ENCODE measurements at places on chromosomes 6 and 20.

DNA sequence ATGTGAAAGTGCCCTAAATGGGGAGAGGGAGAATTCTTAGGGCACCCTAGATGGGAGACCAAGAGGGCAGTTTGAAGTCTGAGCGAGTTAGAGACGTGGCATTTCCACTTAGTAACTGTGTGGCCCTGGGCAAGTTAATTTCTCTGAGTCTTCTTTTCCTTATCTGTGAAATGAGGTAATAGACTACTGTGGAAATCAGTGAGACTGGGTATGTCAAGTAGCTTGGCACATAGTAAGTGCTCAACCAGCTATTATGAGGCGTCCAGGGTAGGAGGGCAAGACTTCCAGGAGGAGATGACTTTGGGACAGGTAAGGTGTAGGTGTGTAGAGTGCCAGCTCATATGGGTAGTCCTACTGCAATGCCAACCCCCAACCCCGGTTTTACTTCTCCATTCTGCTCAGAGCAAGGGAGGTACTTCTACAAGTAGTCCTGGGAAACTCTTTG is 770 bp downstream of the KIF3B start:
- peak overlapping the region; percentile 86 for H3K27ac ChIP-seq
- no peaks in the 10 kb centered on the region for H3K27me3 ChIP-seq
- no peaks in the 10 kb centered on the region for H3K36me3 ChIP-seq
- H3K4me1 ChIP-seq: peaks cover 29% of the 10 kb centered on the region
- H3K4me3 ChIP-seq: peak overlapping the region; percentile 98
- DNase-seq: no peak

- no peaks in the 10 kb centered on the region for H3K4me1 ChIP-seq
- DNase-seq: no peak
- H3K4me3 ChIP-seq: no peak overlapping the region
- H3K27me3 ChIP-seq: no peaks in the 10 kb centered on the region
- no peak overlapping the region for H3K27ac ChIP-seq
- H3K36me3 ChIP-seq: no peaks in the 10 kb centered on the region
Measured at GRCh38 chr20:17655286-17655651, 26.8 kb downstream of the RRBP1 start.

GRCh38 chr6:125498606-125499005 is 196.8 kb upstream of the HDDC2 start:
- no peak overlapping the region for H3K4me3 ChIP-seq
- no peaks in the 10 kb centered on the region for H3K36me3 ChIP-seq
- H3K27me3 ChIP-seq: no peaks in the 10 kb centered on the region
- DNase-seq: no peak

DNA sequence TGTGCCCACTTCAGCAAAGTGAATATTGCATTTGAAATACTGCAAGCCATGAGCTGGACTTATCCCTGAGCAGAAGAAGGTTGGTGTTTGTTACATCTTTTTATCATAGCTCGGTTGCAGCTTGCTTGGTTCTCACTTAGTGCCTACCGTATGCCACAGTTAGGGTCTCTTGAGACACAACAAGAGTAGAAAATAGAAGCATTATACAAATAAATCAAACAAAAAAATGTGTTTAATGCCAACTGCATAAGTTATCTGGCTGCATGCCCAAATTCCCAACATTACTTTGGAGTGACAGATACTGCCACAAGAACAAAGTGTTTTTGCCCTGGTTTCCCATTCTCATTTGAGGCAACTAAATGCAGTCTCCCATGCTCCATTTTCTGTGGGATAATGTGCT is 53.9 kb upstream of the LAMP5 start:
- no peak for DNase-seq
- no peak overlapping the region for H3K4me3 ChIP-seq
- H3K27me3 ChIP-seq: no peaks in the 10 kb centered on the region
- no peaks in the 10 kb centered on the region for H3K4me1 ChIP-seq
- no peak overlapping the region for H3K27ac ChIP-seq
- H3K36me3 ChIP-seq: no peaks in the 10 kb centered on the region

GRCh38 chr20:24465730-24466129 is 3.7 kb upstream of the SYNDIG1 start:
- H3K36me3 ChIP-seq: no peaks in the 10 kb centered on the region
- no peak overlapping the region for H3K27ac ChIP-seq
- DNase-seq: no peak
- no peak overlapping the region for H3K4me3 ChIP-seq
- H3K4me1 ChIP-seq: peaks cover 13% of the 10 kb centered on the region
- peaks cover 27% of the 10 kb centered on the region for H3K27me3 ChIP-seq

DNA sequence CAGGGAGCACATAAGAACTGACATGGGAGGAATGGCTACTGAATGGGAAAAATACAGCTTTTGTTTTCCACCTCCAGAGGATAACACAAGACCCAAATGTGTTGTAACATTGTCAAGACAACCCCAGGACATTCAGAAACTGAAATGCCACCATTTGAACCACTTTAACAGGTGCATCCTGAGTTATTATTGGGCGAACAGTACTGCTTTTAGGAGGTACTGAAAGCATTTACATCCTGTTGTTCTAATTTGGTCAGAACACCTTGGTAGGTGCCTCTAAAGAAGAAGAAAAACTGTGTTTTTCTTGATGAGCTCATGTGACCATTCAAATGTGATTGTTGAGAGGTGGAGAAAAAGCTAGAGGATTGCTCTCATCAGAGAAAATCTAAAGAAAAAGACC is 6.4 kb upstream of the TXNDC5 start:
- peaks cover 3% of the 10 kb centered on the region for H3K4me1 ChIP-seq
- no peaks in the 10 kb centered on the region for H3K36me3 ChIP-seq
- no peak overlapping the region for H3K4me3 ChIP-seq
